ENCODE measurements at places on chromosomes 16 and 17.
A peak's percentile ranks its signal among the peaks of the same experiment; 100 is the strongest.

- DNase-seq = no peak
Observed at GRCh38 chr16:30051518-30051917, 14.0 kb upstream of the ALDOA start.

GRCh38 chr16:74501484-74502478 is 80.5 kb upstream of the CLEC18B start:
- DNase-seq = no peak

DNA sequence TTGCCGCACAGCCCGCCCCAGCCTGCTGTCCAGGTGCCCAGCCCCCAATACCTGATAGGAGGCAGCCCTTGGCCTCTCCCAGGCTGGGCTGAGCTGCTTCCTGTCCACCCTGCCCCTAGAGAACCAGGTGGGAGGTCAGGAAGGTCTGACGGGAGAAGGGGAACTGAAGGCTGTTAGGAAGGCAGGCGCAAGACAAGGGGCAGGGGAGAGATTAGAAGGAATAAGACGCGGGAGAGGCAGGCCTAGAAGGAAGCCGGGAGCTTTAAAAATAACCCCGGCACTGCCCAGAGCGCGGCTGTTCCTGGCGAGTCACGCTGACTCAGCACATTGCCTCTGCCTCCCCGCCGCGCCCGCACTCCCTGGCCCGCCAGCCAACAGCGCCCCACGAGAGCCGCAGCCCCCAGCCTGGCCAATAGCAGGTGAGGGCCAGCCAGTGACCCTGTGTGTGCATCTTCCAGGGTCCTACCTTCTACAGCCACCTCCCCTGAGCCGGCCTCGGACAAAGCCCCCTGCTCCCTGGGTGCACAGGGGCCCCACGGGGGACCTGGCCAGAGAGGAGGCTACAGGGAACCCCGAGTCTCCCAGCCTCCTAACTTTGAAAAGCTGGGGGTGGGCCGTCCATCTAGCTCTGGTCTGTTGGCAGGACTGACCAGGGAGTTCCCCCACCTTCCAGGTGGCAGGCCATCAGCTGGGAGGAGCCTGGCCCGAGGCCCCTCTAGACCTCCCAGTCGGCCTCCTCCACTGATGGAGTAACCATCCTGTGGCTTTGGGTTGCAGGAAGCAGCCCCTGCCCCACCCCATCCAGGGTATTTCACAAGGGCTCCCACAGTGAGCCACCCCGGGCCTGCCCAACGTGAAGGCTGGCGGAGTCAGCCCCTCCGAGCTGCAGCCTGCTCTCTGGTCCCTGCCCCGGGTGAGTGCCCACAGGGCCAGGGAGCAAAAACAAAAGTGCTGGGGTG is 4.0 kb downstream of the MAFG start:
- peak; percentile 87 for DNase-seq

DNA sequence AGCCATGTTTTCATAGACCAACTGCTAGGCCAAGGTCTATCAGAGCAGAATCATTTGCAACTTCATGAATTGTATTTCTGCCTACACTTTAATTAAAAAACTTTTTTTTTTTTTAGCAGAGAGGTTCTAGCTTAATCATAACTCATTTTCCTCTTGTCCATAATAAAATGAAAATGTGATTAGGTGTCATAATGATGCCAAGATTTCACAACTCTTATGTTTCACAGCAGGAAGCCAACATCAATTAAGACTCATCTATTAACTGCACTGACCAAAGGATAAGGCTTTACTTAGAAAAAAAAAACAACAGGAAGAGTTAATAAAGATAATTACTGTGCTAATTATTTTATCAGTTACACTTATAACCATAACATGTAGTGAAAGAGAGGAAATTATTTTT is 18.9 kb upstream of the RNF43 start:
- no peak for DNase-seq

- no peak for DNase-seq
Observed at GRCh38 chr16:78896280-78896679, 704.3 kb downstream of the MAF start.

DNA sequence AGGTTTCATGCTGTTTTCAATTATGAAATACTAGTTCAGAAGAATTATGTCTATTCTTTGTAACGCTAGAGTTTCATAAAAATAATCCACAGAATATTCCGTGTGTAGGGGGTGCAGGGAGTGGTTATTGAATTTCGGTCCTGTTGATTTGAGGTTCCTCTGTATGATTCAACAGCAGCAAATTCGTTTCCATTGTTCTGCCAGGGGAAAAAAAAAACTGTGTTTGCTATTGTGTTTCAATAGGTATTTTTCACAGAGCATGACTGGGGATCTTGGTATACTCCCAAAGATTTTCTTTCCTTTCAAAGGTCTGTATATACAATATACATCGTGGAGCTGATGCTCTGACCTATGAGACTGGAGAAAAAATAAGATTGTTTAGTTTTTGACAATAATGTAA is 15.8 kb downstream of the SHISA9 start:
- no peak for DNase-seq

- no peak for DNase-seq
Observed at GRCh38 chr17:79137015-79137788, 62.6 kb downstream of the ENGASE start.

Data from neural progenitor cell (in vitro differentiated cells).